ENCODE measurements at places on chromosomes 4 and X. TPM values are rescaled to one million over a fixed set of nuclear protein-coding genes. Genes with fewer than 3 reads are reported as not detected.

Gene HS6ST2
- total RNA-seq, result 0.07 TPM

Gene SATL1
- not detected for total RNA-seq

Gene SYN1
- 0.29 TPM for total RNA-seq

Gene RBMX2
- total RNA-seq, result 27.1 TPM

Gene ARAF
- total RNA-seq, result 55.0 TPM

Gene ERAS
- total RNA-seq, result 0.16 TPM

Gene GAGE13
- not detected for total RNA-seq

Gene FAM9B
- not detected for total RNA-seq

Gene CT45A5
- 0.08 TPM for total RNA-seq

Gene GPR78
- total RNA-seq, result not detected

Gene PNMA6E
- not detected for total RNA-seq

Gene RPL39
- 3,464 TPM for total RNA-seq

Gene CT45A2
- not detected for total RNA-seq

Gene SSX4B
- total RNA-seq, result not detected

Gene ZMAT1
- total RNA-seq, result 0.06 TPM

Gene GAGE12H
- total RNA-seq, result not detected

Gene UPF3B
- total RNA-seq, result 16.2 TPM

Gene MANBA
- total RNA-seq, result 15.8 TPM

Gene CXorf38
- 12.4 TPM for total RNA-seq

Gene GBA3
- not detected for total RNA-seq

Gene MCUB
- total RNA-seq, result 13.0 TPM

Gene TIGD4
- 0.31 TPM for total RNA-seq

Gene SPANXN4
- not detected for total RNA-seq

Gene FDCSP
- total RNA-seq, result not detected

Gene SYAP1
- total RNA-seq, result 20.8 TPM

Gene PNMA6F
- total RNA-seq, result not detected

Gene ELF4
- total RNA-seq, result 29.0 TPM

Gene IL13RA2
- total RNA-seq, result 0.08 TPM

Gene POF1B
- total RNA-seq, result 2.0 TPM

Gene PLAC1
- total RNA-seq, result 0.59 TPM

Gene AIFM1
- total RNA-seq, result 68.7 TPM

Gene OPRPN
- not detected for total RNA-seq

Gene AMER1
- 2.6 TPM for total RNA-seq

Gene FOXR2
- total RNA-seq, result not detected

Gene MAGEB1
- not detected for total RNA-seq

Gene PAGE5
- total RNA-seq, result not detected

Gene FHIP1A
- total RNA-seq, result 0.09 TPM

Gene CACNA1F
- not detected for total RNA-seq

Gene CPE
- 2.3 TPM for total RNA-seq

Gene CDS1
- 0.54 TPM for total RNA-seq

Gene CT47B1
- total RNA-seq, result not detected

Gene FATE1
- total RNA-seq, result 0.17 TPM

Gene SRPK3
- 0.06 TPM for total RNA-seq

Gene PF4V1
- total RNA-seq, result not detected

Gene SLC7A11
- total RNA-seq, result 18.7 TPM

Gene PDLIM5
- total RNA-seq, result 39.4 TPM

Gene SHOX
- 0.02 TPM for total RNA-seq

Gene ZNF630
- total RNA-seq, result 0.16 TPM

Gene TMEM31
- not detected for total RNA-seq

Gene CXCL3
- total RNA-seq, result 3.3 TPM

Gene RUFY3
- 7.1 TPM for total RNA-seq

Gene DGKK
- not detected for total RNA-seq

Gene ATP2B3
- total RNA-seq, result 0.10 TPM

Gene C4orf36
- 1.6 TPM for total RNA-seq

Gene CT83
- total RNA-seq, result not detected

Gene YY2
- total RNA-seq, result 2.7 TPM
